GF-D8 (cell line): ENCODE measurements at places on chromosomes 5 and 9.

DNA sequence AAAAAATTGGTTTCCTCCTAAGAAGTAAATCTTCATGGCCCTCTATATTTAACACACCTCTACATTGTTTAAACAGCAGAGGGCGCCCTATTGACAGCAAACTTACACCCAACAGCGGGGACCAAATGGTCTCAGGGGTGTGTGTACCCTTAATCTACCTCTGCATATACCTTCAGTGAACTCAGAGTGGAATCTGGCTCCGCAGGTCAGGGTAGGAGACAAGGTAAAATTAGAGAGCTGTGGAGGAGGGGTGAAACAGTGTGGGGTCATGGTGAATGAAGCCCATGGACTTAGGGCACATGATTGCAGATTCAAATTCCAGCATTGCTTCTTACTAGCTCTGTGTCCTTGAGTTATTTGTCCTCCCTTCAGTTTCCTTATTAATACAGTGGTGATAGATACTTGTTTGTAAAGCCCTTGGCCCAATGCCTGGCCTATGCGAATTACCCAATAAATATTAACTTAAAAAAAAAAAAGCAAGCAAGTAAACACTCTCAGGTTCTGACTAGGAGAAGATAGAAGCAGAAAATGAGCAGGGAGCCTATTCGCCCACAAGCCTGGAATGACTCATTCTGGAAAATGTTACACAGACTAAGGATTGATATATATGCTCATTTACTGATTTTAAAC, 122.9 kb downstream of the CAVIN4 start:
- DNase-seq: no peak

DNA sequence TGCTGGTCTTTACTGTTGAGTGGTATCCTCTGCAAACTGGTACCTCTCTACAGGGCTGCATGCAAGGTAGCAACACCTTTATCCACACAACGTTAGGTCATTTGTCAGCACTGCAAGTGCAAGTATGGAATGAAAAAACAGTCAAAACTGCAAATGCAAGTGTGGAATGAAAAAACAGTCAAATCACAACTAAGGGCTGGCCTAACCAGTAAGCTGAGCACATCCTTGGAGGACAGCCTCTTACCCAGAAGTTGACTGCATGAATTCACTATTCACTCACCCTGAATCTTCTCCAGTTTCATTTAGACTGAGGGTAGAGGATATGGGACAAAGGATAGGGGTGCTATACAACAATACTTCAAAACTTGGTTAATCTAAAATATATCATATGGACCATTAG, 158.4 kb downstream of the PPP2R2B start:
- no peak for DNase-seq

GRCh38 chr5:95664204-95664786, 17.7 kb downstream of the RFESD start:
- DNase-seq: no peak

- no peak for DNase-seq
These were observed 425.2 kb downstream of the GADD45G start for GRCh38 chr9:90029996-90030395.

DNA sequence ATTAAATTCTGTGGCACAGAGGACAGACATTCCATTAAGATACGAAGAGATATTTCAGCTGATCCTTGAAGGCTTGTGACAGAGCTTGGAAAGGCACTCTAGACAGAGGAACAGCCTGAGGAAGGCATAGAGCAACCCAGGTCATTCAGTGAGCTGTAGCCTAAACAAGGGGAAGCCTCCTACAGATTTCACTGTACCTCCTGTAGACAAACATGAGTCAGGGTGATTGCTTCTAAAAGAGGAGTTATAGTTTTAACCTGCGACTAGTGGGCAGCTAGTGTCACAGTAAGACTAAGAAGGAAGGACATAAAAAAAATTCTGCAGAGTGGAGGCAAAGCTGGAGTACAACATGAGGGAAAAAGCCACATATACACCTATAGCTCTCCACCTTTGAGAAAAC, 43.5 kb upstream of the ANKDD1B start:
- DNase-seq: no peak

- DNase-seq: no peak
These were observed 32.4 kb upstream of the CYFIP2 start for GRCh38 chr5:157233515-157233914.

DNA sequence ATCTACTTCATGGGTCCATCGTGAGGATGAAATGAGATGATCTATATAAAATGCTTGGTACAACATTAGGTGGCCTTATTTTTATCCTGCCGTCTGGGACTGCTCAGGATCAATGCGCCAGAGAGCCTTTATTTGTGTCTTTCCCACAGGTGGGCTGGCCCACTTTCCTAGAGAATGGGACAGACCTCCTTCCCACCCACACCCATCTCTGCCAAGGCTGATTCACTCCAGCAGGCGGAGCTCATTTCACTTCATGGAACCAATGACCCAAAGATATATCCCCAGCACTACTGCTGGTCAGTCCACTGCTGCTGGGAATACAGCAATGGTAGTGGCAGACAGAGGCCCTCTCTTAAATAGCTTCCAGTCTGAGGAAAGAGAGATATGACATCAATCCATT, 35.7 kb downstream of the TGFBI start:
- DNase-seq: no peak

GRCh38 chr9:83656032-83656680, 33.2 kb downstream of the IDNK start:
- DNase-seq: no peak

- DNase-seq: no peak
These were observed 206.8 kb upstream of the ATP10B start for GRCh38 chr5:161058781-161059180.

DNA sequence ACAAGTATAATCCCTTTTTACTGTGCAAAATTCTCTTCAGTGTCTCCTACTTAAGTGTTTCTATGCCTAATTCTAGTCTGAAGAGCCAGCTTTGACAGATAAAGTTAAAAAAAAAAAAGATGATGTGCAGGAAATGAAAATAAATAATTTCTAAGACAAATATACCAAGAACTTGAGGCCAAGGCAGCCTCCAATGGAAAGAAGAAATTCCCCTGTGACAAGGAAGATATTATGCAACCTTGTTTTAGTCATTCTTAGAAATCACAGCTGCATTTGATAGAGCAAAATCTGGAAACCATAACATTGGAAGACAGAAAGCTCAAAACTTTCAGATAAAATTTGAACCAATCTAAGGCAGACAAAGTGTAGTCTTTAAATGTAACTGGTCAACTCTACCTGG, 375.9 kb upstream of the TLE4 start:
- no peak for DNase-seq

DNA sequence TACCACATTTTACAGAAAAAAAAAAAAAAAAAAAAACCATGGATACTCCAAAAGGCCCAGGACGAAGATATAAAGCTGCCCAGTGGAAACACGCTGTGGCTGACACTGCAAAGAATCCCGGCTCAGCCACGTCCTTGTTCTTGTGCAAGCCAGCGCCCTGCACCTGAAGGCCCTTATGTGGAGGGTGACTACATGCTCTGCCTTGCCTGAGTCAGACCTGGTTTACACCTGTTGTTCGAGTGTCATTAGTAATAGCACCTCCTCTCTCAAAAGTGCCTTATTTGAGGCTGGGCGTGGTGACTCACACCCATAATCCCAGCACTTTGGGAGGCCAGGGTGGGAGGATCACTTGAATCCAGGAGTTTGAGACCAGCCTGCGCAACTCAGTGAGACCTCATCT, 54.3 kb upstream of the ZSWIM6 start:
- DNase-seq: no peak

GRCh38 chr5:34682926-34683623, 26.9 kb downstream of the RAI14 start:
- DNase-seq: no peak

- DNase-seq: no peak
These were observed 69.2 kb upstream of the NEK6 start for GRCh38 chr9:124188331-124189110.

DNA sequence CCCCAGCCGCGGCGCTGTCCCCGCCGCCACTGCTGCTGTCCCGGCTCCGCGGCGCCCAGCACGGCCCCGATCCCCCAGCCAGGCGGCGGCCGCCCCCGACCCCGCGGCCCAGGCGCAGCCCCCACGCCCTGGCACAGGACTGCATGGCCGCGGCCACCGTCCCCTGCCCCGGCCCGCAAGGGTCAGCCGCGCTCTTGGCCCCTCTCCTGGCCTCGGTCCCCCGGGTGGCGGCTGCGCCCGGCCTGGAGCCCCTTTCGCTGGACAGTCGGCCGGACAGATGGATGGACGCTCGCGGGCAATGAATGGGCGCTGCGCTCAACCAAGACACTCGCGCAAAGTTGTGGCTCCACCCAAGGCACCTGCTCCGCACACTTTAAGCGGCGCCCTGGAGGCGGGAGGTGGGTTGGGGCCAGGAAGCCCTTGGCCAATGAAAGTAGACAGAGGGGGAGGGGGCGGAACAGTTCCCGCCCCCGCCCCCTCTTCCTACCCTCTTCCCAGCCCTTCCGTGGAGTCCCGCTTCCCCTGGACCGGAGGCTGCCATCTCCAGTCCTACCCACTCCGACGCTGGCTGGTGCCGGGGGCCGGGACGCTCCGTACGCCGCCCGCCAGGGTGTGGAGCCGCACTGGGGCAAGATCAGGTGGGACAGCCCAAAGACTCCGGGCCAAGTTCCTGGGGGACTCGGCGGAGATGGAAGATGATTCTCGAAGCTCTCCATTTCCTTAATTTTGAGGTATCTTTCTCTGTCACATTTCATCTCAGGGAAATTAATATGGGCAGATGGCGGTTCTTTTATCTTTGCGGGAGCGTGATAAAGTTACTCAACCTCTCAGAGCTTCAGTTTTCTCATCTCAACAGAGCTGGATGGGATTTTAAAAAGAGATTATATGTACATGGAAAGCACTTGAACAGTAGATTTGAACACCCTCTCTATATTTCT, at the start of gene GLDC:
GLDC (minus strand) TSS at position 375 of the 938 bp plus-strand sequence; CDS start at position 145, 230 bp downstream.
- DNase-seq: no peak

GRCh38 chr5:154278186-154278585, 87.7 kb downstream of the GALNT10 start:
- DNase-seq: no peak

DNA sequence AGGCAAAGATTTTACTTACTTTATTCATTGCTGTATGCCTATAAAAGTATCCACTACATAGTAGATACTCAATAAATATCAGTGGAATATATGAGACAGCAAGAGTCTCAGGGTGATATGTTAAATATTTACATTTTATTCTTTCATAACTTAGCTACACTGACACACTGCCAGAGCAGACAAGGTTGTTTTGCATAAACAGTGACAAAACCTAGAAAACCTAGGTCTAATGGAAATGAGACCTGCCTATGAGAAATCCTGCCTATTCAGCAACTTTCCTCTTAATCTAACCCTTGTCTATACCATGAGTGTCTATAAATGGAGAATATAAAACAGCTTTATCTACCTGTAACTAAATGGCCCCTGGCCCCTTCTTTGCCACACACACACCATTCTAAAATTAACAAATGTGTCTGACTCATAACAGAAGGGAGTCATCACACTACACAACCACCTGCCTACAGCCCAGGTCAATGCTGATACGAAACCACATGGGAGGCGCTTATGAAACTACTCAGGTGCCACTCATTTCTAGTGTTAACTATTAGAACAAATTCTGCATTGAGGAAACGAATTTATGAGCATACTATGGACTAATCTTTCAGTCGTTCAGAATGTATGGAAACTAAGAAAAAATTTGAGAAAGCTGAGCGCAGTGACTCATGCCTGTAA, 60.3 kb downstream of the UBAP2 start:
- no peak for DNase-seq

- no peak for DNase-seq
These were observed 4.4 kb upstream of the NDUFS4 start for GRCh38 chr5:53556001-53556400.

- no peak for DNase-seq
These were observed 7.1 kb upstream of the CORO2A start for GRCh38 chr9:98199388-98200033.

DNA sequence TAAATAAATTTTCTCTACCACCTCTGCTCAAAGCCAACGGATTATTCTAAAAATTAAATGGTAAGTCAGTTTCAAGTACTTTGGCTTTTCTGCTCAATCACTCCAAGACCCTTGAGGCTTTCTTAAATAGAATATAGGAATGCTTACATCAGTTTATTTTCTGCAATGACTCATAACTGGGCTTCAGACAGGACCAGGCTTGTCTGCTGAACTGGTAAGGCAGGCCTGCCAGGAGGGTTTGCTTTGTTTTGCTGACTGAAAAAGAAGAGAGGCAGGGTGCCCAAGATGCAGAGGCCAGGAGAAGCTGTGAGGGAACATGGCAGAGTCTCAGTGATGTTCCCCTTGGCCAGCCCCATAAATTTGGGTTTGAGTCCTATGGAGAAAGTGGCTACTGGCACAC, 60.3 kb upstream of the EPB41L4A start:
- DNase-seq: no peak

- DNase-seq: no peak
These were observed 26.7 kb downstream of the MARCHF11 start for GRCh38 chr5:16152601-16153568.

DNA sequence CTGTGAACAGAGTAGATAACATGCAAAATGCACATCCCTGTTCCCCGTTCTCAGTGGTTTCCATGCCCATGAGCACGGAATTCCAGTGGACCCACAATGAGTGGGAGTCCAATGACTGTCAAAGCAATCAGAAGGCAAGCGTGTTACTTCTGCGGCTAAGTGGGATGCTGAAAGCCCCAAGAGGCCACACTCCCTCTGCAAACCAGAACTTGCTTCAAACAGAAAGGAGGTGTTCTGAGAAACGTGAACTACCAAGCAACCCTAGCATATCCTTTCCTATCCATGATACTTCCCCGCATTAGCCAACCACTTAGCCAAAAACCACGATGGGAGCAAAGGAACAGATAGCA, 21.7 kb upstream of the MVB12B start:
- DNase-seq: no peak

GRCh38 chr5:80757290-80757689, 102.5 kb upstream of the DHFR start:
- DNase-seq: no peak
